ENCODE measurements at places on chromosomes 11 and 22.
A peak's percentile ranks its signal among the peaks of the same experiment; 100 is the strongest.

DNA sequence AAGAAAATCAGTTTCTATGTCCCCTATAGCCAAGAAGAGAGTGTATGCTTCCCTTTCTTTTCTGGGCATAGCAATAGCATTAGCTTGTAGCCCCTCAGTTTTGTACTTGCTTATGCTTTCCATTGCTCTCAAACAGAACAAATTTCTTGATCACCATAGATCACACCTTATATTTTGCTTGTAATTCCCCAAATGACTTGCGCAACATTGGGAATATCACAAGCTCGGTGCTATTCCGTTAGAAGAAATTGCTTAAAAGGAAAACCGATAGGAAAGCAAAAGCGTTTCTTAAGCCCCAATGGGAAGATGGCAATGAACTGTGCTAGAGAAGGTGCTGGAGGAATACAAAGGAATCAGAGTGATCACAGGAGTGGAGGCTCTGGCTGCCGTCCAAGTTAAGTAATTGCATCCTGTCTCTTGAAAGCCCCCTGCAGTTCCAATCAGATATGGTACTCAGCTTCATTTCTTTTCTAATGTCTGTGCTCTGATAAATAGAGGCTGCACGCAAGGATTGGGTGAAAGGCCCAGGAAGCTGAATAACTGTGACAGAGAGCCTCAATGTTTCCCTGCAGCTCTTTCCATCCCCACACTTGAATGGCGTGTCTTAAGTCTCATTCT lies 182.1 kb upstream of the KIRREL3 start:
- no peak for DNase-seq

DNA sequence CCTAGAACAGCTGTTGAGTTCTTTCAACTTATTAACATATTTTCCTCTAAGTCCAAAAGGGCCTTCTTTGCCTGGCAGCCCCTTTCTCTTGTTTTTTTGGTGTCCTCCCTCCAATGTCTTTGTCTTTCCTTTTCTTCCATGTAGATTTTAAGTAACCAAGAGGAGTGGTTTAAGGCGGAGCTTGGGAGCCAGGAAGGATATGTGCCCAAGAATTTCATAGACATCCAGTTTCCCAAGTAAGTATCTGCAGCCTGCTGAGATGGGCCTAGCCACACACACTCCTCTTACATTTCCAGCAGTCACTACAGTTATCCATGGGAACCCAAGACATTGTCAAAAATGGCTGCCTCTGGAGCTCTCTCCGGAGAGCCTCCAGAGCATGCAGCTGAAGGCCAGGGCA lies 4.5 kb upstream of the TMA7B start:
- no peak for DNase-seq

DNA sequence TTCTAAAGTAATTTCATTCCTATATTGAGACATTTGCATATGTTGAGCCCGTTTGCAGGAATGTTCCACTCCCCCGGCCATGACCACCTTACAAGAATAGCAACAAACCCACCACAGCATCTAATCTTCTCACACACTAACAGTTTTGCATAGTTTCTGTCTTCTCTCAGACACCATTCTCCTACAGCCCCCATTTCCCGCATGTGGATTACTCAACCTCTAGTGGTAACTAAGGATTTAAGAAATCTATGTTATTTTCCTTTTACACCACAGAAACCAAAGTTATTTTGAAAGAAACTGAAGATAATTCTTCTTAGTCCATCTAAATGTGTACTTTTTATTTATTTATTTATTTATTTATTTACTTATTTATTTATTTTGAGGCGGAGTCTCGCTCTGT lies 2.3 kb downstream of the MS4A4E start:
- no peak for DNase-seq

- peak; percentile 47 for DNase-seq
These were observed 129.3 kb upstream of the FGF3 start for GRCh38 chr11:69948256-69949141.

- peak; percentile 36 for DNase-seq
These were observed 11.4 kb downstream of the BCL9L start for GRCh38 chr11:118914178-118914918.

- peak; percentile 98 for DNase-seq
These were observed 62.4 kb downstream of the MYH9 start for GRCh38 chr22:36325154-36326031.

DNA sequence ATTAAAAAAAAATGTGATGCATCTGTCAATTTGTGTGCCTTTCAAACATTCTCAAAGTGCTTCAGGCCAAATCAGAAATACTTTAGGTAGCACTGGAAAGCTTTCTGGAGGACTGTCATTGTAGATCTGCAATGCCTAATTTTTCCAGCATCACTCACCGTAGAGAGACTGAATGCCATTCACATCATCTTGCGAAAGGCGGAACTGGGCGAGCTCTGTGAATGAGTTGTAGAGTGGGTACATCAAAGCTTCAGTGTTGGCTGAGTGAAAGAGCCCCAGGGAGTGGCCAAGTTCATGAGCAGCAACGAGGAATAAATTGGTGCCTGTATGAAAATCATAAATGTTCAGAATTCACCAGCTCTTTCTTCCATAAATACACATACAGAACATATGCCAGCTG lies 4.0 kb downstream of the MMP10 start:
- DNase-seq, result no peak

Data from cardiac fibroblast (primary cell).